ENCODE measurements at places on chromosomes 5 and 9.

GRCh38 chr9:134025606-134026541, 593 bp downstream of the BRD3OS start:
- no peak for DNase-seq

- DNase-seq, result peak; percentile 91
Measured at GRCh38 chr5:28254846-28255245, 1216.5 kb upstream of the CDH9 start.

- no peak for DNase-seq
Measured at GRCh38 chr5:107005161-107005560, 665.6 kb downstream of the EFNA5 start.

GRCh38 chr5:32949286-32949970, 238.3 kb downstream of the NPR3 start:
- no peak for DNase-seq

GRCh38 chr5:85512896-85513295, 1104.8 kb upstream of the COX7C start:
- no peak for DNase-seq

DNA sequence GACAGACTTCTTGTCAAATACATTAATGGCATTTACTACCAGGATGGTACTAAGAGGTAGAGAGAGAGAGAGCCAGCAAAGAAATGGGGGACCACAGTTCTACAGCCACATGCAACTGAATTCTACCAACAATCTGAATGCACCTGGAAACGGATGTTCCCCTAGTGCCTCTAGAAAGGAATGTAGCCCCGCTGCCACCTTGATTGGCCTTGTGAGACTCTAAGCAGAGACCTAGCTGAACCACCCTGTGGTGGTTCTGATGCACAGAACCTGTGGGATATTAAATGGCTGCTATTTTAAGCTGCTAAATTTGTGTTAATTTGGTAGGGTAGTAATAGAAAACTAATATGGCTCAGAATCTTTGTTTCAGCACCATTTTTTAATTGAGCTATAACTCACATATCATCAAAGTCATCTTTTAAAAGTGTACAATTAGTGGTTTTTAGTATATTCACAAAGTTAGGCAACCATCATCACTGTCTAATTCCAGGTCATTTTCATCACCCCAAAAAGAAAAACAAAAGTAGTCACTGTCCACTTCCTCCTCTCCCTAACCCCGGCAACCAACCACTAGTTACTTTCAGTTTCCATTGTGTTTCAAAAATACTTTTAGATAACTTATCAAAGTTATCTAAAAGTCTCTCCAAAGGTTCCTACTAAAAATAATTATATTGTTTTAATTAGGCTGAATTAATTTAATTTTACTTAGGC, 51.7 kb downstream of the CPLANE1 start:
- no peak for DNase-seq

- no peak for DNase-seq
Measured at GRCh38 chr5:9507974-9508373, 37.9 kb downstream of the SEMA5A start.

- no peak for DNase-seq
Measured at GRCh38 chr5:132342291-132343180, 27.0 kb upstream of the SLC22A5 start.

DNA sequence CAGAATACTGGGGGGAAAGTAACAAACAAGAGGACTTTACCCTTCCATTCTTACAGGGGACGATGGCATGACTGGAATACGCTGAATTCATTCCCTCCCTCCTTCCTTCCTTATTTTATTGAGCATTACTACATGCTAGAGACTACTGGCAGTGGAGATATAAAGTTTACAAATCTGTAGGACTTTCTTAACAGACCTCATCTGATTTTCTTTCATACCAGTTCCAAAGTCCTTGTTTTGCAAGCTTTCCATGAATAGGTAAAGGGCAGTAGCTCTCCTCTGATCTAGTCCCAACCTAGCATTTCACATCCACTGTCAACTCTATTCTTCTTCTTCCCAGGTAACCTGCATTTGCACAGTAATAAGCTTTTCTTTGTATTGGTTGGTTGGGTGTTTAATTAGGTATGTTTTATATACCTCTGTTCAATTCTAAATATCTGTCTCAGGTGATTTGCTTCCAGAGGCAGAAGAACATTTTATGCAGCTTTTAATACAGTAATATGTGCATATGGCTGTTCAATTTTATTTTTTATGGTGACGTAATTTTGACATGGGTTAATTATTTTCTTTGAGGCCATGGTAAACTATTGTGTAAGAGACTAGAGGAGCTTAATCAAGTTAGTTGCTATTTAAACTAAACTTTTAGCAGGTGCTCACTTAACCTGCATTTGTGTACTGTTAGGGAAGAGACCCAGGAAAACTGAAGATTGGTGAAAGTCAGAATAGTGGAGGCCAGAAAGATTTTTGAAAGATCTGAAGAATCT, 150.9 kb downstream of the ARHGAP26 start:
- no peak for DNase-seq

GRCh38 chr9:36892279-36892678, 141.8 kb downstream of the PAX5 start:
- no peak for DNase-seq

DNA sequence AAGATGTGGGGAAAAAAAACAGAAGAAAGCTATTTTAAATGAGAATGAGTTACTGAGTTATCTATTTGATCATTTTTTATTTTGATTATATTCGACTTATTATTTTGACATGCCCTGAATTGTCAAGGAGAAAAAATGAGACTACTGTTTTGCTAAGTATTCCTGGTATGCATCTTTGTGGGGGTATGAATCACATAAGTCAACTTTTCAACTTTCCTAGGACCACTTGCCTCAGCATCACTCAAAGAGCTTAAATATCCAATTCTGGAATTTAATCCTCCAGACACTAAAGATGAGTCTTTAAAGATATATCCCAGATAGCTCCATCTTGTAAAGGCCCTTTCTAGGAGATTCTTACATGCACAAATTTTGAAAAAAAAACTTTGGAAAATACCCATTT, 17.4 kb upstream of the SPDL1 start:
- DNase-seq, result no peak

- no peak for DNase-seq
Measured at GRCh38 chr9:97863314-97863713, 10.3 kb downstream of the FOXE1 start.

DNA sequence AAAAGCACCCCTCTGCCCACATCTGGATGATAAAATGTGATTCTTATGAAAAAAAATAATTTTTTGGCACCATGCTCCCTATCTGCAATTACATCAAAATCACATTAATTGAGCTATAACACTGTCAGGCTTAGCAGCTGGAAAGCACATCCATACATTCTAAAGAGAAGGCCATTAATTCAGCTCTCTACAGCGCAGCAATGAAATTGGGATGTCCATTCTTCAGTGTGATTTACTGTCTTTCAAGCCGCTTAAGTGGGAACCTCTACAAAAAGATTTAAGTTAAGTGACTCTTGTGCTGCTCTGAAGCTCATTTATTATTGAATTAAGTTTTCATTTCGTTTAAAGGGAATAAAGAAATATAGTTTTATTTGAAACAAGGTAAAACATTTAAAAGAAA, 171.3 kb downstream of the EBF1 start:
- no peak for DNase-seq

DNA sequence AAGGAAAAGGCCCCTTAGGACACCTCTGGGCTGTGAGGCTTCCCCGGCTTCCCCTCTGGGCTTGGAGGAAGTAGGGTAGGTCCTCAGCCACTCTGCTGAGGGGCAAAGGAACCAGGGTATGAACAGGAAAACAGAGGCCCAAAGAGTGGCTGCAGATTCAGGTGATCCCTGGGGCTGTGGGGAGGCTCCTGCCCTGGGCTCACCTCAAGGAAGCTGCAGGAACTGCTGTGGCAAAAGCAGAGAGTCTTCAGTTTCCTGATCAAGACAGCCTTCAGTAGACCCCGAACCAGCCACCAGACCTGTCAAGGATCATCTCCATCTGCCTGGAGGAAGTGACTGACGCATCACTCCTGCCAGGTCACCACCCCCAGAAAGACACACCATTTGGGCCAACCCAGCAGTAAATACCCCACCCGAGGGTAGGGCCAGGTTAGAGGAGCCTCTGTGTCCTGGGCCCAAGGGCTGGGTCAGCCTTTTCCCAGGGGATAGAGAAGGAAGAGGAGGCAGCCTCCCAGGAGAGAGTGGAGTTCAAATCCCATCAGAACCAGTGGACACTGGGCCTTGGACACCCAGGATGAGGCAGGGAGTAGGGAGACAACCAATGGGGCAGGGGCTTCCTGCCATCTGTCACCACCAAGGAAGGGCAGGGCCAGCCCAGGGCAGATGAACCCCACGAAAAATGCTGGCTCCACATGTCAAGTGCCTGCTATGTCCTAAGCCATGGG, 5.8 kb upstream of the ST6GALNAC6 start:
- DNase-seq, result no peak

GRCh38 chr5:143934821-143935220, 122.9 kb downstream of the HMHB1 start:
- no peak for DNase-seq
